ENCODE measurements at places on chromosomes 7 and 10. TPM values are rescaled to one million over a fixed set of nuclear protein-coding genes. Genes with fewer than 3 reads are reported as not detected.

PAPOLB gene
- not detected for total RNA-seq

OR2A7 gene
- total RNA-seq = 5.6 TPM

ICA1 gene
- total RNA-seq = 26.6 TPM

EN2 gene
- total RNA-seq = 0.05 TPM

LDB3 gene
- total RNA-seq = not detected

HOGA1 gene
- total RNA-seq = 121 TPM

PLXDC2 gene
- 7.8 TPM for total RNA-seq

CREB5 gene
- total RNA-seq = 14.1 TPM

EFCAB10 gene
- 0.35 TPM for total RNA-seq
